ENCODE measurements at places on chromosomes 16 and 17.

GRCh38 chr17:4208238-4208637 lies 55.5 kb downstream of the ANKFY1 start:
- DNase-seq: no peak

DNA sequence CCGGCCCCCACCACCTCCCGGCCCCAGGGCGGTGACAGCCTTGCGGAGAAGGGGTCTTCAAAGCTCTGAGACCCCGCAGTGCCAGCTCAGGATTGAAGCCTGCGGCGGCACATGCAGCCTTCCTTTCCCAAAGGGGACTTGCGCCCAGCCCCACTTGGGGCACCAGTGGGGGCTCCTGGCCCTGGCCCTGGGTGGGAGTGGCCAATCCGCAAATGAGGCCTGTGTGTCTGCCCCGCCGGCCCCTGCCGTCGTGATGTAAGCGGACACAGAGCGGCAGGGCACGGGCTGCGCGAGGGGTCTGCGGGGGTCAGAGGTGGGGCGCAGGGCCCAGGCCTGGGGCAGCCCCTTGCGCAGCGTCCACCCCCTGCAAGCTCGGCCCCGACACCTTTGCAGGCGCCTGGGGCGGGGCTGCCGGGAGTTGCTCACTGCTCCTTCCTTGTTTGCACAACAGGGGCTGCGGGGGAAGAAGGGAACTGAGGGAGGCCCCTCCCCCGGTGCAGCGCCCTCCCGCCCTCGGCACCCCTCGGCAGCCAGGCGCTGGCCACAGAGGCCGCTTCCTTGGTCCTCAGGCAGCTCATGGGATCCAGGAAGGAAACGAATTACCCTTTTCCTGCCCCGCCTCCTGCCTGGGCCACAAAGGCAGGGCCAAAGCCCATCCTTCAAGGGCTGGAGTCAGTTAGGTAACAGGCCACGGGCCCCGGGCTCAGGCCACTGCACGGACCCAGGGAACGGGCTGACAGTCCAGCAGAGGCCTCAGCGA lies 2.9 kb downstream of the SLC16A3 start:
- no peak for DNase-seq

- no peak for DNase-seq
Measured at GRCh38 chr16:69888005-69888590, 63.0 kb upstream of the CLEC18A start.

DNA sequence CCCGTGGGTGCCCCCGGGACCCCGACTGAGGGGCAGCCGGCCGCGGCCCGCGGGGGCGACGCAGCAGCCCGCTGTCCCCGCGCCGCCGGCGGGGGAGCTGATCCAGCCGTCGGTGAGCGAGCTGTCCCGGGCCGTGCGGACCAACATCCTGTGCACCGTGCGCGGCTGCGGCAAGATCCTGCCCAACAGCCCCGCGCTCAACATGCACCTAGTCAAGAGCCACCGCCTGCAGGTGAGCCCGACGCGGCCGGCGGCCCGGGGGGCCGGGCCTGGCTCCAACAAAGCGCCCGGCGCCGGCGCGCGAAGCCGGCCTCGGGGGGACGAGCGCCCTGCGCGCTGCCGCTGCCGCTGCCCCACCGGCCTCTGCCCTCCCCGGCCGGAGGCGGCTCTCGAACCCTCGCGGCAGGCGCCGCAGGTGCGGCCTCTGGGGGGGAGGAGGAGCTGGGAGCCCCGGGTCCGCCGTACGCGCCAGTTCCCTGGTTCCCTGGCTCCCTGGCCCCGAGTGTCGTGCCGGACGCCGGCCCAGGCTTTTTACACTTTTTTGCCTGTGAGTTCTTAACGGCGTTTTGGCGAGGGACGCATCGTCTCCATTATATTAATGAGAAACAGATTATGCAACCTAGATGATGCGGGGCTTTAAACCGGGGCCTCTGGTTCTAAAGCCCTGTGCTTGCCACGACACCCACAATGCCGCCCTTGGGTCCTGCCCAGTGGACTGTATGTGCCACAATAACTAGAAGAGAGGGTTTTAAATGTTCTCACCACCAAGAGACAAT lies 521 bp downstream of the ATMIN start:
- peak; percentile 28 for DNase-seq

GRCh38 chr17:54745239-54745638 lies 155.4 kb upstream of the TOM1L1 start:
- no peak for DNase-seq

DNA sequence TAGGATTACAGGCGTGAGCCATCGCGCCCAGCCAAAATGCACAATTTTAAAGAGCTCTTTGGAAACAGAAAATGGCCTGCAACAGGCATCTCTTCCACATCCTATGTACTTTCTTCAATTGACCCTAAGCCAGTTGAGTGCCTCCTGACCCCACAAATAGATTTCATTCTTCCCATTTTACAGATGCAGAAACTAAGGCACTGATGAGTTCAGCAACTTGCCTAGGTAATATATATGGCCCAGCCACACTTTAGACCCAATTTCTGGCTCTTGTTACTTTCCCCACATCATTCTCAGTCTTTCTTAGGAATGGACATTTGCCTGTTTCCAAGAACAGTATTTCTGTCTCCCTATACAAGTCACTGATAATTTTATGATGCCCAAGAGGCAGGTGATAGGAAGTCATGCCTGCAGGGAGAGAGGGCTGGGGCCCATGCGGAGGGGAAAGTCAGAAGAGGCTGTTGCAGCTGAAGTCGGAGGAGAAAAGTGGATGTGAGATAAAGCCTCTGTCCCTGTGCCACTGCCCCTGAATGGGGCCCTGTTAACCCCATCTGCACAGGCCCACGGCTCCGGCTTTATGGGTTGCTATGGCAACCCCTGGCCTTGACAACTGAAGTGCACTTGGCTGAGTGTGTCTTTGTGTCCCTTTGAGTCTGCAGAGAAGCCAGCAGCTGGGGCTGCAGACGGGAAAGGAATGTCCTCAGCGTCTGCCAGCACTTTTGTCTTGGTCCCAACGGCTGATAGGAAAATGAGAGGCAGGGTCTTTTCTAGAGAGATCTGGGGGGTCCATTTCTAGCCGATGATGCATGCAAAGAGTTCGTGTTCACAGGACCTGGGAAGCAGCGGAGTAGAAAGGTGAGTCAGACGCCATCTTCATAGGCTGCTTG lies 45.9 kb downstream of the ABAT start:
- DNase-seq: no peak

- DNase-seq: no peak
Measured at GRCh38 chr17:37019117-37019740, 70.5 kb downstream of the AATF start.

DNA sequence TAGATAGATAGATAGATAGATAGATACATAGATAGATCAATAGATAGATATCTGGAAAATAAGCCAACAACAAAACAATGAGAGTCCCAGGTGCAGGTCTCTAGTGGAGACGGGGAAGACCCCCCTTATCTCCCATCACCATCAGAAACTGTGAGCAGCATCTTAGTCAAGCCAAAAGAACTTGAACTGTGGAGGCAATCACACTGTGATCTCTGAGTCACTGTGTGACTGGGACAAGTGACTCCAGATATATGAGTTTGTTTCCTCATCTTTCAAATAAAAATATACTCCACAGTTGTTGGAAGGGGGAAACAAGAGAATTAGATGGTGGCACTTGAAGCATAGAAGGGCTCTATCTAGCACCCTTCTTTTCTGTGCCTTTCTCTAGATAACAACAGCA lies 42.1 kb downstream of the NOG start:
- DNase-seq: no peak

DNA sequence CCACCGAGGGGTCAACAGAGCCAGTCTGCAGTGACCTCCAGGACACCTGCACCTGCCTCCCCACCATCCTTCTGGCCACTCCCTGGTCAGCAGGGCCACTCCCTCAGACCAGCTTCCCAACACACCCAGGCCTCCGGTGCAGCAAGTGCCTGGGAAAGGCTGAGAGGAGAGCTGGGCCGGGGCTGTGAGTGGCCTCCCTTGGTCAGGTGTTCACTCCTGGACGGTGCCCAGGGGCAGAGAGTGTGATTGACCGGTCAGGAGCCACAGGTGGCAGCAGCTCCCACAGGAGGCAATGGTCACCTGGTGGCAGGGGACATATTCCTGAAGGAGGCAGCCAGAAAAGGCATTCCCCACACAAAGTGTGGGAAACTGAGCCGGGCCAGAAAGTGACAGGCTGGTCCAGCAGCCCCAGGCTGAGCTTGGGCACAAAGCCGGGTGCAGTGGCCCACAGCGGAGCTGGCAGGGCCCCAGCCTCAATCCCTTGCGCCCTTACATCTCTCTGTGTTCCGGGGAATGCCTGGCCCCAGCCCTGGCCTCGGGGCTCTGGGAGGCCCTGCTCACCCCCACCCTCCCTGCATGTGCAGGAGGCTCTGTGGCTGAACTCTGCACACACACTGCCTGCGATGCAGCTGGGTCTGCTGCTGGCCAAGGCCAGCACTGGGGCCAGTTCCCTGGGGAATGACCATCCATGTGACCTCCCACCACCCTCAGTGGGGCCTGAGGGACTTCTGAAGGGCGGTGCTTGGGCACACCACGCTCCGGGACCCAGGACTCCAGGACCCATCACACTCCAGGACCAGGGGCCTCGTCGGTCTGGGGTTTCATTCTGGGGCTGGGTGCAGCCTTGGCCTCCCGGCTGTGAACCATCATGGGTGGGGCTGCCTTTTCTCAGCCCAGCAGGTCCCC lies 1.2 kb upstream of the C17orf99 start:
- DNase-seq: no peak

DNA sequence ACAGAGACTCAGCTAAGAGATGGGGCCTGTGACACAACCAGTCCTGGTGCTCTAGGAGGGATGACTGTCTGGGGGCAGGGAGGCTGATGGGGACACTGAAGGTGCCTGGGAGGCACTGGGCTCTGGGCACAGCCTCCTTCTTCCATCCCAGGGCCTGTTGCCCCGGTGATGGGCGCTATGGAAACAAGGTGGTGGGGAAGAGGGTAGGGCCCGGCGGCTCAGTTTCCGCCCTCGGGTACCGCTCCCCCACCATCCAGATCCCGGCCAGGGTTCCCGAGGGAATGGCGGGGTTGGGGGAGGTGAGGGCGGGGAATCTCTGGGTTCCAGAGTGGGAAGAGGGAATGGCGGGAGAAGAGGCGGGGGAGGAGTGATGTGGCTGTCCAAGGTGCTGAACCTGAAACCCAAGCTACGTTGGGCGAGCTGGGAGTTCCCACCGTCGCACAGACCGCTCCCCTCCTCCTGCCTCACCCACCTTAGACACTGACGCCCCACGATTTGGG lies 981 bp downstream of the KCNH4 start:
- no peak for DNase-seq

DNA sequence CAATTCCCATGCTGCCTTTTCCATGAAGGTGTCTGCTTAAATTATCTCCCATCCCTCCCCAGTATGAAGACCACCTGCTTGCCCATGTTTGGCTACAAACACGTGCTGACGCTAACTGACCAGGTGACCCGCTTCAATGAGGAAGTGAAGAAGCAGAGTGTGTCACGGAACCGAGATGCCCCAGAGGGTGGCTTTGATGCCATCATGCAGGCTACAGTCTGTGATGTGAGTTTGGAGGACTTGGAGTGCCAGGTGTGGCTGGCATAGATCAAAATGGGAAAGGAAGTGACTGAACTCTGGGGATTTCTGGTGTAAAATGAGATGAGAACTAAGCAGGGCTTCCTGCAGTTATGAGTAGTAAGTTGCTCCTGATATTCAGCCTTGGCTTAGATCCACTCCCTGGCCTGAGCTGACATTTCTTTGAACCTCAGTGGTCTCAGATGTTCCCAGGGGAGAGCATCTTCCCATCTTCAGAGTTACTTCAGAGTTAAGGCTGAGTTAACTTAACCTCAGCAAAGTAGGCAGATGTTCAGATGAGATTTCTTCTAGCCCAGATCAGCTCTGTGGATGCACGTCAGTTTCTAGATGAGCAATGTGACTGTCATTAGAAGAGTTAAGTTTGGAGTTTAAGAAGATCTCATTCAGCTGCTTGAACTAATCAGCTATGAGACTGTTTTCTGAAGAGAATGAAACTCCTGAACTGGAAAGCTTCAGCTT lies 32.7 kb downstream of the ITGB3 start:
- DNase-seq: no peak

- peak; percentile 43 for DNase-seq
Measured at GRCh38 chr16:2016407-2016922, 3.1 kb upstream of the NPW start.

DNA sequence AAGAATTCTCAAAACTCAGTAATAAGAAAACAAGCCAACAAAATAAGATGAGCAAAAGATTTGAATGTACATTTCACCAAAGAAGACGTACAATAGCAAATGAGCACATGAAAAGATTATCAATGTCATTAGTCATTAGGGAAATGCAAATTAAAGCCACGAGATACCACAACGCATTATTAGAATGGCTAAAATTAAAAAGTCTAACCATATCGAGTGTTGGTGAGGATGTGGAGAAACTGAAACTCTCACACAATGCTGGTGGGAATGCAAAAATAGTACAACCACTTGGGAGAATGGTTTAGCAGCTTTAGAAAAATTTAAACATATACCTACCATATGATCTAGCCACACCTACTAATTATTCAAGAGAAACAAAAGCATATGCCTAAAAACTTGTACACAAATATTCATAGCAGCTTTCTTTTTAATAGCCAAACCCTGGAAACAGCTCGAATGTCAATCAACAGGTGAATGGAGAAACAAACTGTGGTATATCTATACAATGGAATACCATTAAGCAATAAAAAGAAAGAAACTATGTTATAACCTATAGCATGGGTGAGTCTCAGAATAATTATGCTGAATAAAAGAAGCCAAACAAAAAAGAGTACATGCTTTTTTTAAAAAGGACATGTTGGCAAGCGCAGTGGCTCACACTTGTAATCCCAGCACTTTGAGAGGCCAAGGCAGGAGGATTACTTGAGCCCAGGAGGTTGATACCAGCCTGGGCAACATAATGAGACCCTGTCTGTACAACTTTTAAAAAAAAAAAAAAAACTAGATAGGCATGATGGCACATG lies 103.6 kb downstream of the LITAF start:
- DNase-seq: no peak

DNA sequence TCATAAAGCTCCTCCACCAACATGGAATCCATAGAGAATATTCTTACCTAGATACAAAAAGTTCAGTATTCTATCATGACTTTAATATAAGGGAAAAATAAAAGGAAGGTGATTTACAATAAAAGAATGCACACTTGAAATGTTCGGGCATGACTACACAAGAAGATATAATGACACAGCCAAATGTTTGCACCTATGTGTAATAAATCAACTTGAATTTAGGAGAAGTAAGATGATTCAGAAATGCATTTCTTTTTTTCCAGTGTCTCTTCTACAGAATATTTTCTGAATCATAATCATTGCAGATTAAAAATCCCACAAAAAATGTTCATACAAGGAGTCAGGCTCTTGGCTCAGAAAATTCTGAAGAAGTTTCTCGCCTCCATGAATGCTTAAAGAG lies 404.0 kb upstream of the HSBP1 start:
- no peak for DNase-seq
